ENCODE measurements at places on chromosomes 1 and 21.

GRCh38 chr1:155794605-155795245, 62.3 kb downstream of the GON4L start:
- DNase-seq = no peak

DNA sequence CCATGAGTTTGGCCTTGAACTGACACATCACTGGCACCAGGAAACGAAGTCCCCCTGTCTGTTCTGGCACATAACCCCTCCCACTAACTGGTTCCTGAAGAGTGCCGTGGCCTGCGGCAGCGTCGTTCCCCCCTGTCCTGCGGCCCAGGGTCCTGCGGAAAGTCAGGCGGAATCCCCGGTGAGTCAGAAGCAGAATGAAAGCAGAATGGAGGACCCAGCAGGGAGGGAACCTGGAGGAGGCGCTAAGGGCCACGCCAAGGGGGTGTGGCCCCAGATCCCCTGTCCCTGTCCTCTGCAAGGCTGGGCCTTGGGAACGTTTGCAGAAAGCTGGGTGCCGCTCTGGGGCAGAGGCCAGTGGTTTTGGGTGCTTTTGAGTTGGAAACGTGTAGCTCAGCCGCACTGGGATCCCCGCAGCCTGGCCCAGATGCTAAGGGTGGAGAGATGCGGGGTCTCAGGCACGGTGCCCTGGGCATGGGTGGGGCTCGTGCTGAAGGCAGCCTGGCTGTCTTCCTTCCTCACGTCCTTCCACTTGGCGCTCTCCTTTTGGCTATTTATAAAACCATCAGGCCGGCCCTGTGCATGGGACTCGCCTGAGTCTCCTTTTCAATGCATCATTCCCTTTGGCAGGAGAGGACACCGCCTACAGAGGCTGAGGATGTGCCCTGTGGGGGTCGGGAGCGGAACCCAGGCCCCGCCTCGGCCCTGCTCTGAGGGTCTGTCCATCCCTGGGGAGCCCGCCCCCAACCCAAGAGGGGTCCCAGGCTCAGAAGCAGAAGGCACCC, 36.2 kb downstream of the TP73 start:
- DNase-seq = no peak

GRCh38 chr1:214830941-214831340, 227.9 kb downstream of the CENPF start:
- DNase-seq = no peak

- no peak for DNase-seq
Measured at GRCh38 chr21:45824546-45825215, 156.9 kb upstream of the COL6A1 start.

GRCh38 chr1:89615676-89616598, 17.0 kb upstream of the LRRC8C start:
- no peak for DNase-seq

GRCh38 chr1:186330758-186331157, 44.3 kb downstream of the TPR start:
- DNase-seq = no peak

GRCh38 chr1:73901738-73902137, 296.2 kb downstream of the LRRIQ3 start:
- DNase-seq = no peak

- no peak for DNase-seq
Measured at GRCh38 chr1:55172687-55173086, 42.5 kb downstream of the USP24 start.

DNA sequence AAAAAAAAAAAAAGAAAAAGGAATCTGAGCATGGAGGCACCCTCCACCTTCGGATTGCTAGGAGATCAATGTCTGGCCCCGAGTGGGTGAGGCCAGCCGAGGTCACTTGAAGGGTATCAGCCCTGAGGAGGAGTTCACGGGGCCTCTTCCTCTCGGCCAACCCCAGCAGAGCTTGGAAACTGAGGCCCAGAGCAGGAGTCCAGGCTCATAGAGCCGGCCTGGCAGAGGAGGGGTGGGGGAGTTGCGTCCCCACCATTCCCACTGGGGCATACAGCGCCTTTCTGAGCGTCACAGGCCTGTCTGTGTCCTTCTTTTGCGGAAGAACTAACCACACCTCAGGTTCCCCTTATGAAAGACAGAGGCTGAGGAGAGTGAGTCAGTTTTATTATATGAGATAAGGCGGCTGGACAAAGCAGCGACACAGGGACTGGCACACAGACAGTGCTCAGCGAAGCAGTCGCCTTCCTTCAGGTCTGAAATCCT, 17.1 kb upstream of the EPHA2 start:
- no peak for DNase-seq

- no peak for DNase-seq
Measured at GRCh38 chr1:117267232-117267774, 56.6 kb upstream of the VTCN1 start.

- DNase-seq = no peak
Measured at GRCh38 chr21:44439211-44439600, 16.1 kb upstream of the LRRC3 start.

- no peak for DNase-seq
Measured at GRCh38 chr1:6373961-6374720, 19.4 kb downstream of the ACOT7 start.

GRCh38 chr1:200226969-200227303, 182.9 kb downstream of the ZNF281 start:
- DNase-seq = no peak

GRCh38 chr1:108080448-108080847, 115.5 kb upstream of the VAV3 start:
- DNase-seq = peak; percentile 59

GRCh38 chr1:240613356-240614142, 1.6 kb upstream of the GREM2 start:
- no peak for DNase-seq

DNA sequence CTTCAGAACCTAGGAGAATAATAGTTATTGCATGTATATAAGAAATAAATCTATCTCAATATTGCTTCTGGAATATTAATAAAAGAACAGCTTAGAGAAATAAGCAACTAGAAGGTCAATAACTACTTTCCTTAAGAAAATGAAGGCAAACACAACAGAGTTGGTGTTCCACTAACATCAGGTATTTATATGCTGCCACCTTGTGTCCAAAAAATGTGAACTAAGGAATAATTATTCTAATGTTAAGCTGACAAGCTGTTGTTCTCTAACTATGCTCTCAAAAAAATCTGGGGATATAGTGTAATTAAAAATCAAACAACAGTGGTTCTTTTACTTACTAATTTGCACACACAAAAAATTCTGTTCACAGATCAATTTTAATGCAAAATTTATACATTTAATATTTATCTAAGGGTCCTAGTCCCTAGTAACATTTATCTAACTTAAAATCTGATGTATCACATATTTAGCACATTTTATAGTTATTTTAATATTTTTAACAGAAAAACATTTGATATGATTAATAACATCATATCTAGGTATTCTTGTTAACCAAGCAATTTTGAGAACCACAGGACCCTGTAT, 39.6 kb downstream of the UCHL5 start:
- no peak for DNase-seq

DNA sequence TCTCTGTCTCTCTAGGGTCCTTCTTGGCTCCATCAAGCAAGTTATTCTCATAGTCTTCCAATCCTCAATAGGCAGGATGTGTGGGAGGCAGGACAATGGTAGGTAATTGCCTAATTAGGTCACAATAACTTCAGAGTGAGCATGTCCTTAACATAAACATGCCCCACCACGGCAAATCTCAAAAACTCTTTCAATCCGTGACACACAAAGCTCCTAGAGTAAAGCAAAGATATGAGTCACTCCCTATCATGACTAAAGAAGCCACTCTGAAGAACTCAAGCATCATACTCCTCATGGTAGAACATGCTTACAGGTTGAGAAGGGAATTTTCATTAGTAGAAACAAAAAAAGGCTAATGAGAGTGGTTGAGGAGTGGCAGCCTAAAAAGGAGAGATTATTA, 4.9 kb downstream of the HAO2 start:
- no peak for DNase-seq

GRCh38 chr1:116886291-116886878, 23.3 kb upstream of the PTGFRN start:
- no peak for DNase-seq

- DNase-seq = no peak
Measured at GRCh38 chr1:226558036-226558650, 9.6 kb downstream of the STUM start.

DNA sequence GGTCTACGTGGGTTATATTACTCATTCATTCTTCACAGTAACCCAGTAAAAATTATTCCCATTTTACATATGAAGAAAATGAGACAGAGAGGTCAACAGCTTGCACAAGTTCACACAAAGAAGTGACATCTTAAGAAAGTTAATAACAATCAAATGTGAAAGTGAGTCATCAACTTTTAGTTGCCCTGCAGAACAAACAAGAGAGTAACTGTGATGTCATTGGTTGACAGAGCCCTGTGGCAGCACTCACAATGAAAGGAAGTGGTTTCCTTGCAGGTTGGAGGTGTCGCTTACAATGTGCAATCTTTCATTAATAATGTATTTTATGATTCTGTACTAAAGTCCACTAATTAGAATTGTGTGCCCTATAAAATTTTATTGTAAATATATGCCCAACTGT, 369.6 kb downstream of the RYR2 start:
- DNase-seq = no peak

DNA sequence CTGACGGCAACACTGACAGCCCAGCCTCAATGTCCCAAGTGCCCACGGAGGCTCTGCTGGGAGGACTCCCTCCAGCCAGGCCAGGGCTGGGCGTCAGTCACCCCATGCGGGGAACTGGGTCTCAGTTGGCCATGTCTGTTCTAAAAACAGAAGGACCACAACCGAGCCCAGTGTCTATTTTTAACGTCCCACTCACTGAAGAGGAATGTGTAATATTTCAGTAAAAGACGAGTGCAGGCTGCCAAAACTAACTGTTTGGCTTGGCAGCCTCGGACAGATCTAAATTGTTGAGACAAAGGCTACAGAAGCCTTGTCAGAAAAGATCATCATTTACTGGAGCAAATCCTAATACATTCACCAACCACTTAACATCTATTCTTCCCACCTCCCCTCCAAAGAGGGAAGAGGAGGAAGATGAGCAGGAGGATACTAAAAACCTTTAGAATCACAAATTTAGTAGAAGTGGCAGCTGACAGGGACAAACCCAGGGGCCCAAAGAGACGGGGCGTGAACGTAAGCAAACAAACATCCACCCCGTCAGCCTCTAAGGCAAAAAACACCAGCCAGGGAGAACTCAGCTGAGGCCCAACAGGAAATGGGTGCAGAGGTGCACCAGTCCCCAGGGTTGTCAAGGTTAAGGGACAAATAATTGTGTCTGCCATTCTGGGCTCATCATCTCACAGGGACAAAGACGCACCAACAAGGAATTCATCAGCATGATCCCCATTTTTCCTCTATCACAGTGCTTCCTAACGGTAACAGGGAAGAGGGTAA, 18.7 kb downstream of the C1orf198 start:
- DNase-seq = no peak

- no peak for DNase-seq
Measured at GRCh38 chr1:116697548-116698243, 30.2 kb upstream of the IGSF3 start.

DNA sequence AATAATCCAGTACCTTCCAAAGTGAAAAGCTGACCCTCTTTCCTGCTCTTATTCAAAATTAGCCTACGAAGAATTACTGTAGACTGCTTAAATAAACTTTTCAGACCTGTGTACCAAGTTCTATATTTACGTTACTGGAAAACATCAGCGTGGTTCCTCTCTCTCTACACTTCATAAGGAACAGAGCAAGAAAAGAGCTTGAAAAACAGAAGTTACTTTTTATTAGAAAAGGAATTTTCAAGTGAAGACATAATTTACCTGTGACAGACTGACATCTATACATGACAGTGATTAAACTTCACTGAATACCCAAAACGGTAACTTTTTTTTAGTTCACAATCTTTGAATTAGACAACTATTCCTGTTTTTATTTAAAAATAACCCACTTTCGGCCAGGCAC, 2.7 kb downstream of the ENAH start:
- no peak for DNase-seq

- no peak for DNase-seq
Measured at GRCh38 chr1:210650403-210650802, 321.7 kb downstream of the HHAT start.

- no peak for DNase-seq
Measured at GRCh38 chr1:16114527-16115467, 41.1 kb downstream of the EPHA2 start.

GRCh38 chr1:143699115-143699514, 272.7 kb downstream of the FAM72C start:
- DNase-seq = no peak

- DNase-seq = peak; percentile 76
Measured at GRCh38 chr1:15246960-15247614, at the start of gene FHAD1. Gene FHAD1 (plus strand): TSS chr1:15247223. CDS start chr1:15251785, 4,562 bp downstream.

DNA sequence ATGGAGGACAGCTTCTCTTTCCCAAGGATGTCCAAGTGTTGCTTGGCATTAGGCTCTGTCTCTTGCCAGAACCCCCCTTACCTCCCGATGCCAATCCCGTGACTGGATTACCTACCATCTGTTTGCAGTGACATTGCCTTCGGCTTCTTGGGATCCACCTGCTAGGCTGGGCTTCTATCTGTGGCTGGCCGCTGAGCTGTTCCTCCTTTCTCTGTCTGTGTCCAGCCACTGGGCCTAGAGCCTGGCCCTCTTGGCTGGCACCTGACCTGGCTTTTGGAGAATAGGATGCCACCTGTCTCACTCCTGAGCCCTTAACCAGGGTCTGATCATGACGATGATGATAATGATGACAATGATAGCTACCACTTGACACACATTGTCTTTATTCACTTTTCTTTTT, 41.6 kb upstream of the STUM start:
- DNase-seq = no peak

DNA sequence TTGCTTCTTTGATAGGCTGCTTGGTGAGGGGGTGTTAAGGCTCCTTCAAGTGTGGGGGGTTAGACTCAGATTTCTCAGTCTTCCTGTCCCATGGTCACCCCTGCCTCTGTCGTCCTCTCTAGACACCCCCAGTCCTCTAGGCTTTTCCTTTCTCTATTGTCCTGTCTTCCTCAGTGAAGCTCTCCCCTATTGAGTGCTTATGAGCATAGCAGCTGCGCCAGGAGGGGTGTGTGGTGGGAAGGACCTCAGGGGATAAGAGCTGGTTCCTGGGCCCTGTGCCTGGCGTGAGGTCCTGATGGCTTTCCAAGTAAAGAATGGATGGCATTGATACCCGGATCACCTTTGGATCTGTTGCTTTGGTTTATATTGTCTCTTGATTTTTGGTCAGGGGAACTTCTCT, 69.1 kb downstream of the DIP2A start:
- DNase-seq = peak; percentile 26

DNA sequence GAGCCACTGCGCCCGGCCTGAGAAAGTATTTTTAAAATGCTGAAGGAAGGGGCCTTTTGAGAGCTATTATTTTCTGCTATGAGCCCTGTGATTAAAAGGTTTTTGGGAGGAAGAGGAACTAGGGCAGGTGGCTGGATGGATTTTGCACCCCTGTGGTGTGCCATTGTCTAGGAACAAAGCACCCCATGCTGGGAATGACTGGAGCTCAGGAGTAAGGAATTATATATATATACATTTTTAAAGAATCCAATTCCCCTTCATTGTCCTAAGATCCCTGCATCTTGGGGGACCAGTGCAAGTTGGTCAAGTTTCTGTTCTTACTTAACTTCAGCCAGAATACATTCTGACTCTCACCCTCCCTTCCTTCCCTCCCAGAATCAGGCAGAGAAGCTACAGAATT, 91.6 kb downstream of the ZNF648 start:
- no peak for DNase-seq

Measured in stimulated activated effector memory CD8-positive, alpha-beta T cell treated with anti-CD3 and anti-CD28 coated beads, Interleukin-12 subunit alpha, Interleukin-12 subunit beta, amount 100 ng/mL, for 72 hours (primary cell).